Stromal cell of bone marrow (primary cell): ENCODE measurements at places on chromosomes 7 and 10.

DNA sequence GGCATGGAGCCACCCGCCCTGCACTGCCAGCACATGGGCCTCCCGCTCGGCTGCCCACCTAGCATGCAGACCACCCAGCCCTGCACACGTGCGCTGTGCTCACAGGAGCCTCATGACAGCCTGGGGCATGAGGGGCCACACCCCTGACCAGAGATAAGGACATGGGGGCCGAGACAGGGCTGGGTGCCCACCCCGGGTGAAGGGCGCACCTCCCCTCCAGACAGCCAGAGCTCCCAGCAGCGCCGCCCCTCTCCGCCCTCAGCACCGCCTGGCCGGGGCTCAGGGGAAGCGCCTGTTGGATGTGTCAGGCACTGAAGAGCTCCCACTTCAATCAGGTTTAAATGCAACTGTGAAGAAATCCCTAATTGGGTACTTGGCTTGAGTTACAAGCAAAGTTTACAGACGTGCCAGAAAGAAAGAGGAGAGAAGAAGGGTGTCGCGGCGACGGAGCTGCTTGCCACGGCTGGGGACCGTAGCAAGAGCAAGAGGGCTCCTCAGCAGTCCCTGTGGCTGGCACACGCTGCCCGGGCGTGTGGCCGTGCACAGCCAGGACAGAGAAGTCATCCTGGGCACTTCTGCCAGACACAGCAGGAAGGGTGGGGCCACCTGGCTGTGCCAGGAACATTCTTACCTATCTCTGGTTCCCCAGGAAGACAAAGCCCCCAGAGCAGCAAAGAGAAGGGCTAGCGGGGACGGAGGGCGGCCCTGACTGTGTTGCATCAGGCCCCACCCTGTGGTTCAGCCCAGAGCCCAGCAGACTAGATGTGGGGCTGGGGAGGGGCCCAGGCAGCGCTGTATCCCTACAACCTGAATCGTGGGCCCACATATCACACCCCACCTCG lies 247.4 kb downstream of the ELFN1 start:
- no peak for DNase-seq

DNA sequence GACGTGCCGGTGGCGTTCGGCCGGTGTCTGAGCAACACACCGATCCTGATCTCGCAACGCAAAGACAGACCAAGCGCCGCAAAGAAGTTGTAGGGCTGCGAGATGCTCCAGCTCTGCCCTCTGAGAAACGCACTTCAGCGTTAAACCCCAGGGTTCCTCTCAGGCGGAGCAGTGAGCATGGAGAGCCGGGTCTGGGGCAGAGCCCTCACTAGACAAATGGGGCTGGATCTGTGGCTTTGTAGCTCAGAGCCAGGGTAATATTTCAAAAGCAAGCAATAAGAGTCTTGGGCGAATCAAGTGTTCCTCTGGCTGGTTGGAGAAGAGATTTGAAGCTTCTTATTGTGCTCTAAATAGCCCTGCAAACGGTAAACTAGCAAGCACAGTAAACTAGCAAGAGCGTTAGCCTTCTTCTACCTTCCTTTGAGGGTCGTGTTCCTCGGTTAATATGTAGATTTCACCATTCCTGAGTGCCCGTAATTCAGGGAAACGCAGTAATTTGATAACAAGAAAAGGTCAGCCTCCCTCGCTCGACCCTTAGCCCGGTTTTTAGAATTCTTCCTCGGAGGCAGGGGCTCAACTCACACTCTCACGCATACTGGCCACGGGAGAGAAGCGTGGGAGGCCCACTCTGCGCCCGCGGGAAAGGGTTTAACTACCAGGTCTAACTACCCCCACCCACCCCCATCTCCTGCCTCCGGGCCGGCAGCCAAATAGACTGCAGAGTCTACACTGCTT lies 6.7 kb downstream of the SKAP2 start:
- no peak for DNase-seq

DNA sequence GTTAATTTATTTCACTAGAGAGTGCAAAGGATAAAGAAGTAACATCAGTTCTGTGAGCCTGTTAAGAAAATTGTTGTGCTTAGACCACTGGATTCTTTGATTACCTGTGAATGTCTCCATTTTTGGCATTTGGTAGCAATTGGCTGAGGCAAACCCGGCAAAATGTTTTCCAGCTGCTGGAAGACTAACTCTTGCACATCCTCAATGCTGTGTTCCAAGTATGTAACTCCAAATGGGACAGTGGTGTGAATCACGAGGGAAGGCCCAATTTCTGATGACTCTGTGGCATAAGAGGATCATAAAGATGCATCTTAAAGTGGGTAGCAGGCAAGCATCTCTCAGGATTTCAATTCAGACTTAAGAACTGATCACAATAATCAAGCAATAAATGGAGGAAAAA lies 268.8 kb downstream of the RNLS start:
- DNase-seq: no peak

- DNase-seq: no peak
These were observed 4.1 kb downstream of the KCNIP2 start for GRCh38 chr10:101839416-101840063.

GRCh38 chr7:104960741-104961448 lies 53.1 kb upstream of the KMT2E start:
- no peak for DNase-seq

DNA sequence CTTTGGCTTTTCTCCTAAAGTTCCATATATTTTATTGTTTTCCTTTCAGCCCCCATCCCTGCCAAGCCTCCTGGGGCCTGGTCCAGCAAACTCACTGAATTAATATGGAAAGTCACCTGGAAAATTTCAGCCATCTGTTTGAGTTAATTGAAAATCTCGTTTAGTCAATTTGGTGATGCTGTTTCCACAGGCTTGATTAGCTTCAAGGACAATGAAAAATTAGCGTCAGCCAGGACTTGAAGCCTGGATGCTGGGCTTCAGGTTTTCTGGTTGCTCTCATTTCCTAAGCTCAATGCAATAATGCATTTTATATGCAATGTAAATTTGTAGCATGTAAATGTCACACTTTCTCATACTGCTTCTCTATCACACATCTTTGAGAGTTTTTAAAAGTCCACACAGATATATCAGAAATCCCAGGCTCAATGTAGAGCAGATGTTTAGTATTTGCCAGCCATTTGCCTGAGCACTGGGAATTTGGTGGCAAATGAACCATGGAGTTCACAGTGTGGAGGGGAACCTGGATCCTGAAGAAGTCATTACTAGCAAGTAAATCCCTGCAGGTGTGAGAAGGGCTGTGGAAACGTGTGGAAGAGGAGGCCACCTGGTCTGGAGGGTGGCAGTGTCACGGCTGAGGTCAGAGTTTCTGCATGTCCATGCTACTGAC lies 228.5 kb downstream of the PAXIP1 start:
- DNase-seq: no peak

DNA sequence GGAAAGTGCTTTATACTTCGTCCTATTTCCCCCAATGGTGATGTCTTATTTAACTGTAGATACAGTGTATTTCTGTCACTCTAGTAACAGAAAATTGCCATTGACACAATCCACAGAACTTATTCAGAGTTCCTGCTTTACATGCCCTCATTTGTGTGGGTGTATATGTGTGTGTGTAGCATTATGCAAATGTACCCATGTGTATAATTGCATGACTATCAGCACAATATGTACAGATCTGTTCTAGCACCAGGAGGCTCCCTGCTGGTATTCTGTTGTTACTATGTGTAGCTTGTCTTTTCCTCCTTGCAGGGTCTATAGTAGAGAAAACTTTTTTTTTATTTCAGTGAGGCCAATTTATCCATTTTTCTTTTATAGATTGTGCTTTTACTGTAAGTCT lies 16.5 kb downstream of the CYP3A43 start:
- no peak for DNase-seq

DNA sequence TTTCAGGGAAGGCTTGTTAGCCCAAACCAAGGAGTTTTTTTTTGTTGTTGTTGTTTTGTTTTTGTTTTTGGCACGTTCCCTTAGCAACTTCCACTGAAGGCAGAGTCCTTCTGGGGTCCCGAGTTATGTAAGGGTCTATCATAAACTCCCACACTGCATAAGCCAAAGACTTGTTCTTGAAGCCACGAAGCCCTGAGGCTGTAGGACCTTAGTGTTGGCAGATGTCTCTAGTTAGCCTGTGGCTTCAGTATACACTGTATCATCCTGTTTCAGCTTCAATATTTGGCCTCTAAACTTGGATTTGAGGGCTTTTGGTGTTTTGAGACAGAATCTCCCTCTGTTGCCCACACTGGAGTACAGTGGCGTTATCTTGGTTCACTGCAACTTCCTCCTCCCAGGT lies 13.6 kb downstream of the KPNA7 start:
- no peak for DNase-seq

DNA sequence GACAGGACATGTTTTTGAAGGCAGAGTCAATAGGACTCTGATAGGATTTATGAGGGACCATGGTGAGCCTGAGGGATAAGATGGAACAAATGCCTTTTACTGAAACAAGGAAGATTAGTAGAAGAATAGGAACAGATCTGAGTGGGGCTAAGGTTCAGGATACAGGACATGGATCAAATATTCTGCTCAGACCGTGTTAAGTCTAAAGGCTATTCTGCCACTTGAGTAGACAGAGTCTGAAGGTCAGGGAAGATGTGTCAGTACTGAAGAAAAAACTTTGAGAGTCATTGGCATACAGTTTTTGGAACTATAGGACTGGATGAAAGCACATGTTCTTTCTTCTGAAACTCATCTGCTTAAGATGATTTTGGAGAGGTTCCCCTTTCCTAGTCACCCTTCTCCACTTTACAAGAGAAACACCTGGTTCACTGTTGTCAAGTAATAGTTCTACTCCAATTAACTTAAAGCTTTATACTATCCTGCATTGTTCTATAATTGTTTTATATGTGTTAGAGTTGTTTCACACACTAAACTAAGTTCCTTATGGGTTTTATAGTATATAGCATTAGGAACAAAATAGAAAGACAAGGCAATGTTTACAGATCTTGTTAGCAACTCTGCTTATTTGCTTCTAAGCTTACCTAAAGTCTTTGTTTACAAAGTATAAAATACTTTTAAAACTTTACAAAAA lies 43.4 kb downstream of the WASL start:
- DNase-seq: no peak

- DNase-seq: no peak
These were observed 22.5 kb downstream of the PCGF5 start for GRCh38 chr10:91242940-91243339.

GRCh38 chr10:72328829-72329204 lies 25.9 kb downstream of the DNAJB12 start:
- DNase-seq: no peak

DNA sequence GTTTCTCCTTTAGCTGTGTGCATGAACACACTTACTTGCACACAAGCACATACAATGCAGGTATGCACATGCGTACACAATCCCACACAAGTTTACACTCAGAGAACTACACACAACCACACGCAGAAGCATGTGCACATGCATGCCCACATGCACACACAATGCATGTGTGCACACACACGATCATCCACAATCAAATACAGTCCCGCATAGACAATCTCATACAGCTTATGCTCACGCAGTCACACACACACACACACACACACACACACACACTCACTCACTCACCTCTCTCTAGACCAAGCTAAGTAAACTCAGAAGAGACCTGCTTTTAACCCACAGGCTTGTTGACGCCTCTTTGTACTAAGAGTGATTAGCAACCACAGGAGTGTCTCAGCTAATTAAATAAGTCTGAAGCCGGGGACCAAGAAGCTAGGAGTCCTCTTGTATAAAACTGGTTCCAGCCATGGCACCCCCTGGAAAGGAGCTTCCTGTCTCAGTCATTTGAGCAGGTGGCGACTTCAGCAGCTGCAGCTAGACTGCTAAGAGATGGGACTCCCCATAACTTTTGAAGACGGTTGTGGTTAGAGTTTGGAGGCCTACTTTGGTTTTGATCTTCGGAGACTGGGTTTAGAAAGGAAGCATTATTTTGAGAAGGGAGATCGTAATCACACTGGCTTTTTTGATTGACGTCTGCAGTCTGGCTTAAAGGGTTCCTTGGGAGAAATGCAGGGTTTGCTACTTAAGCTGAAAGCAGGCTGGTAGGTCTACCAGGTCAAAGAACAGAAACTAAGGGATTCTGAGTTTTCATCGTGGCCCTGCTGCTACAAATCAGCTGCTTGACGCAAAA lies 82.3 kb upstream of the ADRB1 start:
- DNase-seq: no peak

DNA sequence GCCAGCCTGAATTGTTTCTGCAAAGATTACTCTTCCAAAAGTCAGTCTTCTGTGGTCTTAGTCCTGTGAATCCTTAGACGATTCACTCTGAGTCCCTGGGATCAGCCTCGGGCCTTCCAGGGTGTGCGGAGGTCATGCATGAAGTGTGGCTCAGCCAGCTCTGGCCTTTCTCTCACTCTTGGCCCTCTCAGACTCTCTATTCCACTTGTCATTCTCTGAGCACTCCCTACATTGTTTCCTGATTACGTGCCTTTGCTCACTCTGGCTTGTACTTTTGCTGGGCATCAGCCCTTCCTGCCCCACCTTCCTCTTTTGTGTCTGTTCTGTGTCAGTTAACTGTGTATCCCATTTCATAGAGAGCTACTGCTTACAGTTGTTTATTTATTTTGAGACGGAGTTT lies 36.0 kb downstream of the CCNY start:
- no peak for DNase-seq

DNA sequence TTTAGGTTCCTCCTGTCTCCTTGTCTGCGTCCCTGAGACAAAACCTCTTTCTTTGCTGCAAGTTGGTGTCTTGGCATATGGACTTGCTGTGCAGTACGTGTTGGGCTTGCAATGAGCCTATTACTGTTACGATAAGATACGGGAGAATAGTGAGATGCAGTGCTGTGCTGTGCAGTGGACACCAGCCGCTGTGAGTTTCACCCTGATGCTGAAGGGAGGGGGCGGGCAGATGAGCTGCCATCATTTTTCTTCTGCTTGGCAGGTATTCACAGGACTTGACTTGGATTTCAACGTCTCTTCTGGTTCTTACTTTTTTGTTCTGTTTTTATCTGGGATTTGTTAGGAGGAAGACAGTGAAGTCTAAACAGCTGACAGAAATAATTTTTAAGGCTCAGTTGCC lies 257.1 kb upstream of the PITRM1 start:
- DNase-seq: no peak

GRCh38 chr7:698515-699475 lies 27.7 kb upstream of the DNAAF5 start:
- DNase-seq: no peak

- no peak for DNase-seq
These were observed 1.8 kb downstream of the CALU start for GRCh38 chr7:128740996-128741395.
